Thyroid gland (tissue), 4 donors: ENCODE measurements at places on chromosomes 12 and 14.

DNA sequence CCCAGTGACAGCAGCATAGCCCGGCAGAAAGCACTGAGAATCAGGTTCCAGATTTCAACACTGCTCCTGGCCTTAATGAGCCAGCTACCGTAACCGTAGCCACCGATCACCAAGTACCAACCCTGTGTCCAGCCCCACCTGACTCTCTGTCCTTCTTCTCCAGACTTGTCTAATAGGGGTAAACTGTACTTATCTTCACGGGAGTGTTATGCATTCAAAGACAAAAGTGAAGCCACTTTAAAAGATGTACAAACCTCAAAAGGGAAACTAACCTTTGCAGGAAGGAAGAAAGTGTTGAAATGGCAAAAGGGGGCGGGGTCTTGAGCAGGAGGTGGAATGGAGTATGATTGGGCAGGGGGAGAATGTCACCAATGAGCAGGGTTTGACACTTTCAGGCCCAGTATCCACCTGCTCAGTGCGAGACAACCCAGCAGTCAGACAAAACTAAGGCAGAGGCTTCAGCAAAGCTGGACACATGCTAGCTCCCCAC lies 226.1 kb downstream of the CHST11 start:
- DNase-seq: no peak

DNA sequence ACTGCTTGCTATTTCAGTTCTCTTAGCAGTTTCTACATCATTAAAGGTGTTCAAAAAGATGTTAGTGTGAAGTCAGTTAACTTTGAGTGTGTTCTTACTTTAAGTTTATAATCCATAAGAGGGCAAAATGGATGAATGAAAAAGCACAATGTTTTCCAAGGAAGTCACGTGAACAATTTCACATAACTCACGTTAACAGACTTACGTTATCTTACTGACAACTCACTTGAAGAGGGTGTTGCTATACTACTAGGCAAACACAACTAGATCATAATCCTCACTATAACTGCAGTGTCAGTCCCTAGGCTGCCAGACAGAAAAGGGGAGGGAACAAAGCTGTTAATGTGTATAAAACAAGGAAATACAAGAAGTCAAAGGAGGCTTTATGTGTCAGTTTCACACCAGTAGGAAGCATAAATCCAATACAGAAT lies 6.4 kb downstream of the SLC2A13 start:
- no peak for DNase-seq

GRCh38 chr14:22479776-22480464 lies 109.1 kb downstream of the DAD1 start:
- no peak for DNase-seq

GRCh38 chr12:123655420-123655819 lies 15.5 kb upstream of the TCTN2 start:
- DNase-seq: no peak

DNA sequence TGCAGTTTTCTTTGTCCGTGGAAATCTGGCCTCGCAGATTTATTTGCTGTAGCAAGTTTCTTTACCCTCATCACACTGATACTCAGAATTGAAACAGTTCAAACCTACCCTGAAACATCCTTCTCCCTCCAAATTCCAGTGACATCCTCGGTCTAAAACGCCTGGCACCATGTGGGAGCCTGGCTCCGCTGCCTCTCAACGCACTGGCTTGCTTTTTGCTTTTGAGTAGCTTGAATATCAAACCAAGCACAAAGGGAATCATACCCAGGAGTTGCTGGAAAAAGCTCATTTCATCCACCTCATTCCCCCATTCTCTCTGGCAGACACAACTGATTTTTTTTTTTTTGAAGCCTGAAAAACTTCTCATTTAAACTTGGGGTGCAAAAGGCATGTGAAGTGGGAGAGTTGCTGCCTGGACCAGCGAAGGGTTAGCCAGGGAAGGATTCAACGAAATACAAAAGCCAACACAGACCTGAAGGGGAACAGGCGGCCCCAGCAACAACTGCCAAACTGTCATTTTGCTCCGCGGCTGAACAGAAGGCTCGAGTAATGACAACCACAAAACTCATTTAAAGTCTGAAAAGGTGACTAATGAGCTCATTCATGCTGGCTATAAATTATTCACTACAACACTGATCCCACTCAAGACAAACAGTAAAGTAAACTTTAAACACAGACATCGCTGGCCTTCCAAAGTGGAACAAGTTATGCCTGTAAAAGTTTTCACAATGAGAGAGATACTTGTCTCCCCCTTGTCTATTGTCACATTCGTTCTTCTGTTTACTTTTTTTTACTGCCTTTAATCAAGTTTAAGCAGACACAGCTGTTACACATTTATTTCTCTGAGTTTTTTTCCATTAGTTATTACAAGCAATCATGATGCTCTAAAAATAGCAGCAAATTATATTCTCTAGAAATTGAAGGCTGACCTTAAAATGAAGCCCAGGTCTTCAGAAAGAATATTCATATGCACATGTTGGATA lies 12.5 kb upstream of the FOXN3 start:
- peak; percentile 36 for DNase-seq

- DNase-seq: no peak
Measured at GRCh38 chr12:25715102-25715501, 162.0 kb upstream of the LMNTD1 start.

- peak; percentile 69 for DNase-seq
Measured at GRCh38 chr14:23863836-23864235, 89.7 kb upstream of the DHRS4 start.

- DNase-seq: no peak
Measured at GRCh38 chr14:65549429-65549828, 136.9 kb downstream of the FUT8 start.

GRCh38 chr12:121352682-121353018 lies 439 bp upstream of the ANAPC5 start:
- DNase-seq: no peak

GRCh38 chr14:105026802-105027563 lies 6.1 kb upstream of the CDCA4 start:
- DNase-seq: no peak

DNA sequence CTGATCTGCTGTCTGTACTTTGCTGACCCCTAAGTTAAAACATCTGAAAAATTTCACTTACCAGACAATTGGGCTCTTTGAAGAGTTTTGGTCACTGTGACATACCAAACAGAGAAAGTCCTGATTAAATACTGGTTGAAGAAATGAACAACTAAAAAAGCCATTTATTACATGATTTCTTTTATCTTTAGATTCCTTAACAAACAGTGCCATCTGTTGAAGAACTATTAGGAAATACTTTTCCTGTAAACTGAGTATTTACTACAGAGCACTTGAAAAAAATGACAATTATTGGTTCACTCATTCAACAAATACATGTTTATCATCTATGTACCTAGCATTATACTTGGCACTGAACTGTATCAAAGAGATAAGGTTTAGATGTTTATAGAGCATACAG lies 6.5 kb upstream of the WASHC4 start:
- DNase-seq: no peak

- no peak for DNase-seq
Measured at GRCh38 chr12:106897981-106898901, 57.5 kb upstream of the TMEM263 start.

- no peak for DNase-seq
Measured at GRCh38 chr14:69392481-69392880, 5.6 kb downstream of the ERH start.

DNA sequence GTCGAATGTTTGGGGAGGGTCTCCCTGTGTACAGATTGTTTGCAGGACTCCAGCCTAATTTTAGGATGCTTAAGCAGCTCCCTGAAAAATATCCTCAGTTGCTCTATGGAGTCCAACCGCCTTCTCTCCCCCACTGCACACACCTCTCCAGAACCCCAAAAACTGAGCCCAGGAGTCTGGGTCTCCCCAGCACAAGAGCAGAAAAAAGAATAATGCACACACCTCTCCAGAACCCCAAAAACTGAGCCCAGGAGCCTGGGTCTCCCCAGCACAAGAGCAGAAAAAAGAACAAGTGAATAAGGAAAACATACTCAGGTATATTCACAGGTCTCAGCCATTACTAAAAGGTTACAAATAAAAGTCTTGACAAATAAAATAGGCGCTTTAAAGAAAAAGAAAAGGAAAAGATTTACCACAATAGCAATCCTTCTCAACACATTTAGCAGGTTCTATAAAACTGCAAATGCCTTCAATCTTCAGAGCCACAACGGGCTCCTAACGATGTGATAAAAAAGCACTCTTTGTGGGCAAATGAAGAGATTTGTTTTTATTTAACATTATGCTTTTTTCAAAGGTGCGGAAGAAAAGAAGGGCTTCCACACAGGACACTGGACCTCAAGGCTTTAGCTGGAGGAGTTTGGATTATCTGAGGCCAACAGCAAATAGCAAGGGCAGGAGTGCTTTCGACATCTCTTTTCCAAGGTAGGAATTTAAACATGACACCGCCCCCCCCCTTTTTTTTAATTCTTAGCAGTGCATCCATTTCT lies 8.2 kb downstream of the BCL11B start:
- no peak for DNase-seq

DNA sequence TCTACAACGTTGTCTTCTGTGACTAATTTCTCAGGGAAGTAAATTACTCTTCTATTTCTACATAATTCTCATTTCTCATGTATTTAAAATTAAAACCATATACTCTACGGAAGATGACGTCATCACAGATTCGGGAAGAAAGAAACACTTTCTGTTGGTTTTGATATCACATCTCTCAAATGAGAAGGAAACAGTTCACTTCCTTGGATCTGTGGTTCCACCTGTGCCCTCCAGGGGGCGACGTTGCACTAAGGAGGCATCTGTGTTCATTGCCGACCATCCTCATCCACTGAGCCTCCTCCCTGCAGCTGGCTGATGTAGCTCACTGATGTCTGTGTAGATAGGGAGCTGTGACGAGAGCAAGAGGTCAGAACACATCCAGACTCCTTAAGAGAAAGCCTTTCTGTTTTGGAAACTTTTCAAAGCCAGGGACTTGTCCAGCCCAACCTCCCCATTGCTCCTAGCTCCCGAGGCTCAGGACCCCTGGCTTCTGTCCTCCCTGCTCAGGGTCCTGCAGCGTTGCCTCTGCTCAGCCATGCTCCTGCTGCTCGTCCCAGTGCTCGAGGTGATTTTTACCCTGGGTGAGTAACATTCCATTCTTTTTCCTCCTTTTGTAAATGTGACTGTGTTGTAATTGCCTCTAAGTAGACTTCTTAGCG lies 172.7 kb upstream of the OR4E1 start:
- DNase-seq: peak; percentile 35

GRCh38 chr12:131082290-131083194 lies 128.8 kb downstream of the ADGRD1 start:
- DNase-seq: no peak

GRCh38 chr14:61894452-61895077 lies 132.3 kb downstream of the SNAPC1 start:
- DNase-seq: peak; percentile 78

DNA sequence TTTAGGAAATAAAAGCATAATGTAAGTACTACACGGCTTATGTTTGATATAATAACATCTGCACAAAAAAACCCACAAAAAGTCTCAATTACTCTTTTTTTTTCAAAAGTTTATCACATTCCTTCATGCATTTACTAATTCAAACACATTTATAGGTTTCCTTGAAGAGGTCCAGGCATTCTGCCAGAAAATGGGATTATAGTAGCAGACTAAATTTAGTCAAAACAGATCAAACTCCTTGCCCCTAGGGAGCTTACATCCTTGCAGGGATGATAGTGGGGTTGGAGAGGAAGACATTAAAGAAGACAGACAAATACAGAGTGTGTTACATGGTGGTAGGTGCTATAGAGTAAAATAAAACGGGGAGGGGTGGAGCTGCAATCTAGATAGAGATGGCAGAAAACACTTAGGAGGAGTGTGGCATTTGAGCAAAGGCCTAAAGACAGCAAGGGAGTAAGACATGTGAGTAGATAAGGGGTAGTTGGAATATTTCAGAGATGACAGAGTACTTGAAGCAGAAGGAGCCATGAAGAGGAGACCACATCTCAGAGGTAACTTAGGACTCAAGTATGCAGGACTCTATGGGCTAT lies 266.9 kb downstream of the PPFIA2 start:
- no peak for DNase-seq

GRCh38 chr14:60654334-60654821 lies 5.1 kb upstream of the SIX1 start:
- DNase-seq: no peak

GRCh38 chr12:84648425-84648824 lies 264.2 kb downstream of the SLC6A15 start:
- DNase-seq: no peak

DNA sequence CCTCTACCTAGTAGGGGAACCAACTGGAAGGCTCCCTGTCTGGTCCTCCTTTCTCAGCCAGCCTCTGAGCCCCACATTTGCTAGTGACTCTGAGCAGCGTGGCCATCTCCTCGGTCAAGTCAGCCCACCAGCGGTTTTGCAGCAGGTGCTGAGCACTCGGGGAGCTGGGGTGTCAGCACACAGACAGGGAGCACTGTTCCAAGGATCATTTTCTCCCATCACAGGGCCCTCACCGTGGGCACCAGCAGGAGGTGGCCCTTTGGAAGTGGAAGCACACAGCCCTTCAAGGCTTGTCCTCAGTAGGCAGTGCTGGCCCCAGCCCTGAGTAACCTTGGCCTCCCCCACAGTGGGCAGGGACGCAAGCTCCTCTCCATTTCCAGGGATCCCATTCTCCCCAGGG lies 24.1 kb upstream of the EML1 start:
- no peak for DNase-seq

- no peak for DNase-seq
Measured at GRCh38 chr14:33568935-33569579, 381.8 kb downstream of the EGLN3 start.

DNA sequence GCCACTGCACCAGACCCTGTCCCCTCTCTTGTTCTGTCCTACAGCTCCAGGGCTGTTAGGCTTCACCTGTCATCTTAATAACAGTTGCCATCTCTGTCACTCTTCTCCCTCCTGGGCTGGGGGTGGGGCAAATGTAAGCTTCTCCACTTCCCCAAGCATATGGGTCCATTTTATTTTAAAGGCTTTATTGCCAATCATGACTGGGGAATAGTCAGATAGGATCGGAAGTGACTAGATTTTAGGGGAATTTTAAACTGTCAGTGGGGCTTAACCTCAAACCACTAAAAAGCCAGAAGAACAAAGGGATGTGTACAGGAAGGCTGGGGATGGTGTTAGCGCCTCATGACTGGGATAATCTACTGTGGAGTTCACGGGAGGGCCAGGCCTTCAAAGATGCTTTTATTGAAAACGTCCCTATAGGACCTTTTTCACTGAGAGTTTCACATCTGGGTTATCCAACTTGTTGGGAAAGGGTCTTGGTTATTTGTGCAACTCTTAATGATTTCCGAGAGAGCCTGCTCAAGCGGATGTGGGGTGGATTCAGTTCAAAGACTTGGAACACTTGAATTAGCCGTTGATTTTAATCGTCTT lies 41.6 kb downstream of the CHST11 start:
- DNase-seq: no peak
